ENCODE measurements at places on chromosomes 1 and 21.

DNA sequence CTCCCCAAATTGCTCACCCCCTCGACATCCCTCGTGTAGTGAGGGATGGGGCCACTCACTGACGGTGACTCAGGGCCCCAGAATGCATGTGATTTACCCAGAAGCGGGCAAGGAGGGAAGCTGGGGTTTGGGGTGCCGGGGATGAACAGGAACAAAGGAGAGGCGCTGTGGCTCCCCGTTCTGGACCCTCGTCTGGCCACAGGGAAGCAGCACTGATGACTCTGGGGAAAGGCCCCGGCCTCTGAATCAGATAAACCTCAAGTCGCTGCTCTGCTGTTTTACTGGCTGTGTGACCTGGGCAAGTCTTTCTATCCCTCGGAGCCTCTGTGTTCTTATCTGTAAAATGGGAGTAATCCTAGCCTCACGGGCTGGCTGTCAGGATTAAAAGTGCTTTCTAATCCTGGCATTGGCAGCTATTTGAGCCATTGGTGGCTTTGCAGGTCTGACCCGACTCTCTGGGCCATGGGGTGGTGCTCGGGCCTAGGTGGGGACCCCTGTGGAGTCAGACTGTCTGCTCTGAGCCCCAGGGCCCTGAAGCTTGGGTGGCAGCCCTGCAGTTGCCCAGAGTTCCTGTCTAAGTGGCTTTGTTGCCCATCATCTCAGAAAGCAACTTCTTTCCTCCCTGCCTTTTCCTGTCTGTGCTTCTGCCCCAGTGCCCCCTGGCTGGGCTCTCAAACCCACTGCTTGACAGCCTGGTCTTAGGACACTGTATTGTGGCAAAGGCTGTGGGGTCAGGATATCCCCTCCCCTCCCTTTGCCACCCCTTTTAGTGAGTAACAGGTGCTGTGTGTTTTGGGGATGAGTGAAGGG, 5.5 kb downstream of the TNFRSF1B start:
- no peaks in the 10 kb centered on the region for H3K27me3 ChIP-seq
- H3K27ac ChIP-seq, result no peak overlapping the region
- H3K4me3 ChIP-seq, result no peak overlapping the region
- no peak for DNase-seq
- H3K36me3 ChIP-seq, result no peaks in the 10 kb centered on the region

DNA sequence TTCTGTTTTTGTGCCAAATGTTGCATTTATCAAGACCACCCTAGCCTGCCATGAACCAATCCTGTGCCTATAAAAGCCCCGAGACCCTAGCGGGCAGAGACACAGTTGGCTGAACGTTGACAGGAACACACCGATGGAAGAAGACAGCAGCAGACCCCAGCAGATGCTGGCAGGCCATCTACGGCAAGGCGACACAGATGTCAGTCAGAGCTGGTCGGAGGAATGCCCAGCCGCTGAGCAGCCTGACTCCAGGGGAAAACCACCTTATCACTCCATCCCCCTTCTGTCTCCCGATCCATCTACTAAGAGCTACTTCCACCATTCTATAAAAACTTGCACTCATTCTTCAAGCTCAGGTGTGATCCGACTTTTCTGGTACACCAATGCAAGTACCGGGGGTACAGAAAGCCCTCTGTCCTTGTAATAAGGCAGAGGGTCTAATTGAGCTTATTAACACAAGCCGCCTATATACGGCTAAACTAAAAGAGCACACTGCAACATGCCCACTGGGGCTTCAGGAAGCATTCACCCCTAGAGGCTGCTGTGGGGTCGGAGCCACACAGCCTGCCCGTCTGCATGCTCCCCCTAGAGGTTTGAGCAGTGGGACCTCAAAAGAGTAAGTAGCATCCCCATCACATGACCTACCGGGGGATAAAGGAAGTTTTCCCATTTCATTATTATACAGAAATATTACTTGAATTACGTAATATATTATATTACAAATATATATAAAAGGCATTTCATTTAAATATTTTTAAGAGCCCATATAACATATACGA, 1156.3 kb upstream of the B3GALT2 start:
- no peaks in the 10 kb centered on the region for H3K27me3 ChIP-seq
- H3K36me3 ChIP-seq, result no peaks in the 10 kb centered on the region
- H3K4me3 ChIP-seq, result no peak overlapping the region
- DNase-seq, result no peak
- H3K4me1 ChIP-seq, result no peaks in the 10 kb centered on the region
- no peak overlapping the region for H3K27ac ChIP-seq

DNA sequence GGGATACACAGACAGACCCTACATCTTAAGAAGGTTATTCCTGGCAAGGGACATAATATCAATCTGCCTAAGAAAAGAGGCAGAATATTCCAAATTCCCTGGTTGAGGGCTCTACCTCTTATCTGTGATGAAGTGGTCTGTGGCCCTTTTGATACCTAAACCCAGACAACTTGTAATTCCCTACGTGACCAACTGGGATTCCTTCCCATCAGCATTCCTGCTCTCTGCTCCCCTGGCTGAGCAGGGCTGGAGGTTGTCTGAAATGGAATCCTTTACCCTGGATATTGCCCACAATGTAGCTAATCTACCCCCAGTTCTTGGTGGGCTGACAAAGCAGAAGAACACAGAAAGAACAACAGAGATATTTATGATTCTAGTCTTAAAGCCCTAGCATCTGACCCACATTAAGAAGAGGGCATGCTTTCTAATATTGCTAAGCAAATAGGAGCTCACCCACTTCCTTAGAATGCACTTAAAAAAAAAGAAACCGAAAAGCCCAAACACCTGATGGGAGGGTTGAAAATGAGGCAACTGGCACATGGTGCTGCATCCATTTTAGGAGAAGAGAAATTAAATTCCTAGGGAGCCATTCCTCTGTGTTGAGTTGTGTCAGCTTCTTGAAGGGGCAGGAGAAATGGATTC, 36.8 kb downstream of the GADD45A start:
- DNase-seq, result no peak
- peak overlapping the region; percentile 27 for H3K27ac ChIP-seq
- H3K4me1 ChIP-seq, result peaks cover 14% of the 10 kb centered on the region
- no peaks in the 10 kb centered on the region for H3K36me3 ChIP-seq

- H3K36me3 ChIP-seq, result no peaks in the 10 kb centered on the region
- no peak for DNase-seq
- peaks cover 40% of the 10 kb centered on the region for H3K4me1 ChIP-seq
- H3K27me3 ChIP-seq, result no peaks in the 10 kb centered on the region
- no peak overlapping the region for H3K4me3 ChIP-seq
Measured at GRCh38 chr1:227893300-227893948, 54.3 kb downstream of the WNT9A start.

DNA sequence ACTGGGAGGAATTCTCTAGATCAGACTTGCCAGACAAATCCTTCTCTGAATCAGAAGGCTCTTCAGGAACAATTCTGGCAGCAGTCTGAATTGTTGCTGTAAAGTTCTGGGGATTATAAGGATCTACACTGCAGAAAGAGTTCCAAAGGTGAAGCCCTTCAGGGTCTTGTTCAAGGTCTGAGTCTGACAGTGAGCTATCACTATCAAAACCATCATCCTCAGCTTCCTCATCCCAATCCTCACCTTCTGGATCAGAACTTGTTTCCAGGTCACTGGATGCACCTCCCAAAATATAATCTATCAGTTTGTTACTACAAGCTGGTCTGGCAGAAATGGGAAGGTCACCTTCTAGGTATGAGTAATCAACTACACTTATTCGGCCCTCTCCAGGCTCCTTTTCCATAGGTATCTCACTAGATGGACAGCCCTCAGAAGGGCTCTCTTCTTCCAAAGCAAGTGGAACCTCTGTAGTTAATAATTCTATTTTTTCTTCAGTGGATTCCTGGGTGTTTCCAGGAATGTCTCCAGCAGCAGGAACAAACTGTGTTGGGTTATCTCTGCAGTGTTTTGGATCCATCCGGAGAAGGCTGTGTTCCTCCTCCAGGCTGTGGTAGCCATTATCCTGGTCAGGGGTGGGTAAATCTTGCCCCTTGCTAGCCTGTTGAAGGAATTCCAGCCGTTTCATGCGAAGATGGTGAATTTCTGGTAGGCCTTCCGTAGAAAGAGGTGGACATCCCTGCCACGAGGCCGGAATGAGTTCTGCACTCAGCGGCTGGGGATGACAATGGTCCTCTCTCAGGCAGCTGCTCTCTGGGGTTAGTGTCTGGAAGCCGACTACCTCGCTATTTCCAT, 1.6 kb downstream of the PPP1R15B start:
- H3K4me3 ChIP-seq, result peak overlapping the region; percentile 99
- H3K27me3 ChIP-seq, result no peaks in the 10 kb centered on the region
- DNase-seq, result no peak
- peaks cover 33% of the 10 kb centered on the region for H3K4me1 ChIP-seq
- peaks cover 26% of the 10 kb centered on the region for H3K36me3 ChIP-seq
- H3K27ac ChIP-seq, result peak overlapping the region; percentile 95

DNA sequence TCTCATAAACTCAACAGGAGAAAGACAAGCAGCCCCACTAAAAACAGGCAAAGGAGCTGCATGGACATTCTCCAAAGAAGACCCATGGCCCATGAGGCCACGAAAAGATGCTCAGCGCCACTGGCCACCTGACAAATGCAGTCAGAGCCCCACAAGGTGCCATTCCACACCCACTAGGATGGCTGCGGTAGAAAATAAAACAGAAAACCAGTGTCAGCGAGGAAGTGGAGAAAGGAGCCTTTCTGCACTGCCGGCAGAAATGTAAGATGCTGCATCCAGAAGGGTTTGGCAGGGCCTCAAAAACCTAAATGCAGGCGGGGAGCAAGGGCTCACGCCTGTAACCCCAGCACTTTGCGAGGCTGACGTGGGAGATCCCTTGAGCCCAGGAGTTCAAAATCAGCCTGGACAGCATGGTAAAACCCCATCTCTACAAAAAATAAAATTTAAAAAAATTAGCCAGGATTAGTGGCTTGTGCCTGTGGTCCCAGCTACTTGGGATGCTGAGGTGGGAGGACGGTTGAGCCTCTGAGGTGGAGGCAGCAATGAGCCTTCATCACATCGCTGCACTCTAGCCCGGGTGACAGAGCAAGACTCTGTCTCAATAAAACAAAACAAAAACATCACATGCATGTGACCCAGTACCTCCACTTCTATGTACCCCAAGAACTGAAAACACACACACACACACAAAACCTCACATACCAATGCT, 4.2 kb downstream of the WNT9A start:
- peaks cover 37% of the 10 kb centered on the region for H3K4me1 ChIP-seq
- H3K4me3 ChIP-seq, result no peak overlapping the region
- DNase-seq, result no peak
- H3K36me3 ChIP-seq, result no peaks in the 10 kb centered on the region

- DNase-seq, result no peak
- no peaks in the 10 kb centered on the region for H3K27me3 ChIP-seq
- H3K4me1 ChIP-seq, result peaks cover 26% of the 10 kb centered on the region
- H3K4me3 ChIP-seq, result no peak overlapping the region
Measured at GRCh38 chr1:42316292-42316691, 18.7 kb downstream of the FOXJ3 start.

DNA sequence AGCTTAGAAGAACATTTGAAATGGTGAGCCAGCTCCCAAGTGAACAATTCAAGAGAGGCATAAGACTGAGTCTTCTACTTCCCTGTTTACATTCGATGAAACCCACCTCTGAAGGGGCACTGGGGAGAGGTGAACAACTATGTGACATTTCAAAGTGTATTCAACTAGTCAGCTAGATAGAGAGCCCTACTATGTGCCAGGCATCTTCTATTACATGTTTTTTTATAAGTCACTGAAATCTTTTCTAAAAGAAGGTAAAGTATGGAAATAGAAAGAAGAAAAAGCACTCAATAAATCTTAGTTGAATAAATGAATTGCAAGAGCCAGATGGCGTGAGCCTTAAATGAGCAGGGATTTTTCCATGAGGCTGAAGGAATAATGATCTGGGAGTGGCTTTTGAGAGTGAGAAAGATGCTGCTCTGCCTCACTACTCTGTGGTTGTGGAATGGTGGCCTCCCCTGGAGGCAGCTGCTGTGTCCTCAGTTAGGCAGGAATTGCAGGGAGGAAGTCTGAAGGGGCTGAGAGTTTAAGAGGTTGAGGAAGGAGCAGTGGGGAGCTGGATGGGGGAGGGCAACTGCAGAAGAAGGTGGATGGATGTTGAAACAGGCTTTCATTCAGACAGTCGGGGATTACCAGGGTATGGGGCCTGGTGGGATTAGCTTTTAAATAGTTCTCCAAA, 10.4 kb upstream of the PTPRF start:
- no peak for DNase-seq
- no peaks in the 10 kb centered on the region for H3K27me3 ChIP-seq
- no peaks in the 10 kb centered on the region for H3K36me3 ChIP-seq
- no peak overlapping the region for H3K4me3 ChIP-seq
- H3K4me1 ChIP-seq, result no peaks in the 10 kb centered on the region

DNA sequence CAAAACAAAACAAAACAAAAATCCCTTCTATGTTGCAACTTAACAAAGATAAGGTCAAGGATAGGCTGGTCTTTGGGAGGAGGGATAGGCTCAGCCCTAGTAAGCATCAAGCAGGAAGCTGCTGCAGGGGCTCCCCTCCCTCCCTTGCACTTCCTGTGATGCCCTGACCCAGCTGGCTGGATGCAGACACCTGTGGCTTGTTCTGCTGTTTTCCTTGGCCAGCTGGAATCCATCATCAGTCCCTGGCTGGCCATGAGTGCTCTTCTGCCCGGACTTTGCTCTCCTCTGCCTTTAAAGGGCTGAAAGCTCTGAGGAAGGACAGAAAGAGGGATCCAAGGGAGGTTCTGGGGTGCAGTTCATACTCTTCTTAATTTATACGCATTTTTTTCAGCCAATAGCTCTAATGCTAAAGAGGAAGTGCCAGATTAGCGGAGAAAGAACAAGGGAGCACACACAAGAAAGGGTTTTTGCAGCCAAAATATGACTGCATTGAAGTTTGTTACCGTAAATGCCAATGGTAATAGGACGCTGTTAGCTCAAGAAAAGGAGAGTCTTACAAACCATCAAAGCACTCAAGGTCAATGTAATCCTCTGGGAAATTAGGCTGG, 19.9 kb upstream of the UBE2U start:
- H3K36me3 ChIP-seq, result no peaks in the 10 kb centered on the region
- H3K4me1 ChIP-seq, result no peaks in the 10 kb centered on the region
- no peak overlapping the region for H3K27ac ChIP-seq
- no peak overlapping the region for H3K4me3 ChIP-seq
- no peaks in the 10 kb centered on the region for H3K27me3 ChIP-seq

- no peaks in the 10 kb centered on the region for H3K27me3 ChIP-seq
- H3K27ac ChIP-seq, result no peak overlapping the region
- H3K4me1 ChIP-seq, result no peaks in the 10 kb centered on the region
- DNase-seq, result no peak
Measured at GRCh38 chr1:197024460-197024859, 42.6 kb downstream of the F13B start.

- no peaks in the 10 kb centered on the region for H3K36me3 ChIP-seq
- H3K4me3 ChIP-seq, result no peak overlapping the region
- H3K4me1 ChIP-seq, result no peaks in the 10 kb centered on the region
- DNase-seq, result no peak
- no peak overlapping the region for H3K27ac ChIP-seq
- H3K27me3 ChIP-seq, result peaks cover 2% of the 10 kb centered on the region
Measured at GRCh38 chr1:47527653-47528272, 89.9 kb downstream of the FOXD2 start.

GRCh38 chr1:178702146-178702545, 22.9 kb upstream of the RALGPS2 start:
- H3K4me3 ChIP-seq, result no peak overlapping the region
- DNase-seq, result no peak
- no peak overlapping the region for H3K27ac ChIP-seq
- H3K4me1 ChIP-seq, result no peaks in the 10 kb centered on the region
- H3K27me3 ChIP-seq, result peaks cover 7% of the 10 kb centered on the region
- H3K36me3 ChIP-seq, result no peaks in the 10 kb centered on the region

- H3K4me3 ChIP-seq, result no peak overlapping the region
- H3K36me3 ChIP-seq, result no peaks in the 10 kb centered on the region
- H3K27ac ChIP-seq, result no peak overlapping the region
- H3K27me3 ChIP-seq, result no peaks in the 10 kb centered on the region
- DNase-seq, result no peak
- no peaks in the 10 kb centered on the region for H3K4me1 ChIP-seq
Measured at GRCh38 chr1:24440436-24440835, 24.8 kb downstream of the NIPAL3 start.

All from Panc1 (cell line).